Breast epithelium (tissue), 4 donors: ENCODE measurements at places on chromosomes 2 and 18. TPM values are rescaled to one million over a fixed set of nuclear protein-coding genes. Genes with fewer than 3 reads are reported as not detected.

The RAD51AP2 gene
- 0.16 TPM for total RNA-seq

The HOXD10 gene
- not detected for total RNA-seq

The NDC80 gene
- 0.96 TPM for total RNA-seq

DNA sequence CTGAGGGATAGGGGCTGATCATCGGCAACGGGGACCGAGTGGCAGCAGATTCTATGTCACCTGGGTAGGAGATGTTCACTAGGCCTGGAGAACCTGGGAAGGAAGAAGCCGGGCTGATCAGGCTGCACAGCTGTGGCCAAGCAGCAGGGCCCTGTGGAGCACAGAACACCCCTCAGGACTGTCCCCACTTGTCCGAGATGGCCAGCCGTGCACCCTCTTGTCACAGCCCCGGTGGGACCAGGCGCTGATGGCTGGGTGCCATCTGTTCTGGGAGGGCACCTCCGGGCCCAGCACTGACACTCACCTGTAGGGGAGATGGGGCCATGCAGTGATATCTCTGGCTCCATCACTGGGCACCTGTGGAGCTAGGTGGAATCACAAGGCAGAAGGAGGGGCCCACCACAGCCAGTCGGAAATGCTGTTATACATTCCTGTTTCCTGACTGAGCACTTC lies 217.9 kb upstream of the RAB6C start:
- DNase-seq, result no peak

DNA sequence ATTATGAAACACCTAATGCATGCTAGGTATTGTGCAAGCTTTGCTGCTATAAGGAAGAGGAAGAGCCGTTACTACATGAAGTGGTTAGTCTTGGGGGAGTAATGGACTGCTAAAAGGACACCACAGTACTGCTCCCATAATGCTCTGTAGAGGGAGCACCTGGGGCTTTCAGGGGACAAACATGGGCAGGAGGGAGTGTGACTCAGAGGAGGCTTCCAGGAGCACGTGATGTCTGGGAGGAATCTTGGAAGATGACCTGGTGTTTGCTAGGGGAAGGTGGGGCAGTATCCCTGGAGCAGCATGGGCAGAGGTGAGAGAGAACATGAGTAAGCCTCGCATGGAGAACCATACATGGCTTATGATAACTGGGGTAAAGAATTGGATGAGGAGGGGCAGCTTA lies 18.8 kb downstream of the MAPK4 start:
- DNase-seq, result no peak

- DNase-seq, result no peak
Observed at GRCh38 chr2:63189026-63189425, 138.4 kb downstream of the OTX1 start.

The DHRS9 gene
- total RNA-seq, result 3.3 TPM

DNA sequence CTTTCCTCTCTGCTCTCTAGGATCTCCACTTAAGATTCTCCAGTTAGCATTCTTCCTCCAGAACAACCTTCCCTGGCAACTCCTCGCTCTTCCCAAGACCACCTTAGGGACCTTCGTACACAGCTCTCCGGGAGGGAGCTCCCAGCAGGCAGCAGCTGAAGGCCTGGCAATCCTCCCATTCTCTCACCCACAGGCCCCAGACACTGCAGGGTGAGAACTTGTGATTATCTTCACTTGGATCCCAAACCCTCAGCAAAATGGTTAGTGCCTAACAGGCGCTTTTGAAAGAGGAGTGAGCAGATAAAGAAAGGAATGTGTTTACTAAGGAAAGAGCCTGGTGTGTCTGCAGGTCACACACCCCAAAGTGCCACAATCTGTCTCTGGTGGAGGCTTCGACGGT lies 83.8 kb upstream of the SNTG2 start:
- DNase-seq, result no peak

DNA sequence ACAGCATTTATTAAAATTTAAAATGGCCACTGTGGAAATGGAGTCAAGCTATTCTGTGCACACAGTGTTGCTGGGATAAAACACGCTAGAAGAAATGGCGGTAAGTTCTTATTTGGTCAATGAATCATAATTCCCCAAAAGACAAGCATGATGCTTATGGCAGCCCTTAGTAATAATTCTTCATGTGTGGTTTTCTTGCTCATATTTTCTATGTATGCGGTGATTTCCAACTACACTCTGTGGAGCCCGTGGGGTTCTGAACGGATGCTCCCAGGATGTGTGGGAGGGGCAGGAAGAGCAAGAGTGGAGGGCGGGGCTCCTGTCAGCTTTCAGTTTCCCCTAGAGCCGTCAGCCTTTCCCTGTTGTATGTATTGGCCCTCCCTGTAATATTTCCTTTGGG lies 91.7 kb upstream of the RMDN2 start:
- no peak for DNase-seq

The BBS5 gene
- total RNA-seq, result 6.6 TPM

The ANKRD62 gene
- total RNA-seq, result not detected

The PPP1R1C gene
- total RNA-seq, result not detected

- DNase-seq, result no peak
Observed at GRCh38 chr2:17600556-17601204, 60.2 kb downstream of the VSNL1 start.
